NCI-H2171 (cell line): ENCODE measurements at places on chromosomes 12 and 14.

GRCh38 chr14:23950411-23951135, 3.0 kb upstream of the DHRS4 start:
- DNase-seq: no peak

DNA sequence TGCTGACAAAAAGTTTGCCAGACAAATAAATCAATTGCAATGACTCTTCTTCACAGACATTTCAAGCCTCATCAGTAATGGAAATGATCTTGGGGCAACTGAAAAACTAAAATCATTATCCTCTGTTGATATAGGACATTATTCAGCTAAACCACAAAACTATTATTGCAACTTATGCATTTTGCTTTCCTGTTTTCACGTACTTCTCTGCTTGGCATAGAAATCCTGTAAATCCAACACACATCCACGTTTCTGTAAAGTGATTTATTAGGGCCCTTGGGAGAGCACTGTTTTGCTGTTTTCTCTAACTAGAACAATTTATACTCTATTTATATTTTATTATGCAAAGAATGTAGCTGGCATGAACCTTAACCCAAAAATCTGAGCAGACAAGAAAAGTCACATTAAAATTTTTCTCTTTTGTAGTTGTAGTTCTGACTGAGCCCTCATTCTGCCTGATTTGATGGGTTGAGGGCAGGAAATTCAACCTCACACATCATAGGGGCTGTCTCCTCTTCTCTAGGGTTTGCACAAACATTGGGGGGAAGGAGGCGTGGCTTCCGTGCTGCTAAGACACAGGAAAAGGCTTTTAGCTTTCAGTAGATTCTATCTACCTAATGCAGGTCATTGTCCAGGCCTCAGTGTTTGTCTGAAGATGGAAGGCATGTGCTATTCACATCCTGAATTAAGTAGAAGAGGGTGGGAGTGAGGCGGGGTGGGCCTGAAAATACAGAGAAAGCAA, 11.5 kb upstream of the NUP107 start:
- DNase-seq: no peak

- peak; percentile 29 for DNase-seq
Measured at GRCh38 chr14:34713681-34714319, 593 bp downstream of the CFL2 start.

DNA sequence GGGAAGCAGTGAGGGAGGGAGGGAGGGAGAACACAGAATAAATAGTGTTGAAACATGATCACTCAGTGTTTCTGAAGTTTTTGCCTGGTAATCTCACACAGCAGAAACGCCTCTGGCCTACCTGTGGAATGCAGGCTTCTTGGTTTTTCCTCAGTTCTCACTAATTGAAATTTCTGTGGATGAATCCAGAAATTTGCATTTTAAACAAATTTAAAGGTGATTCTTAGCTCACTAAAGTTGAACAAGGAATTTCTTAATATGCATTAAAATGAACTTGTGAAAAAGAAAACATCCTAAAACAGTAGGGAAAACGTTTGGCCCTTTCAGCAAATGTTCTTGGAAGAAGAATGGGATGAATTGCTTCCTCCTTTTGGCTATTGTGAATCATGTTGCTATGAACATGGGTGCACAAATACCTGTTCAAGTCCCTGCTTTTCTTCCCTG, 1.4 kb downstream of the RNASE9 start:
- DNase-seq: no peak

DNA sequence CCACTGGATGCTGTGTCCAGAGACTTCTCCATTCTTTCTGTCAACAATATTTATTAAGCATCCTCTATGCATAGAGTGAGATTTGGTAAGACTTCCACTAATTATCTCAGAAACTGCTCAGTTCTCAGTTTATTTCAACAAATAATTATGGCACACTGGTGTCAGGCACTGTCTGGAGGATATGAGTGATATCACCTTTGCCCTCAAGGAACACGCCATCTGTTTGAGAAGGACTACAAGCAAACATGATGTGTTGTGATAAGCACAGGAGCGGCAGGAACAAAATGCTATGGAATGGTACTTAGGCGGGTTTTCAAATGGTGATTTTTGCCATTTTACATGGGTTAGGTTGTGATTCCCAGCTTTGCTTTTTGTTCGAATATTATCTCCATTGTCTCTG, 229.2 kb downstream of the DPF3 start:
- DNase-seq: no peak

- no peak for DNase-seq
Measured at GRCh38 chr12:57276935-57277563, 26.1 kb upstream of the STAC3 start.

DNA sequence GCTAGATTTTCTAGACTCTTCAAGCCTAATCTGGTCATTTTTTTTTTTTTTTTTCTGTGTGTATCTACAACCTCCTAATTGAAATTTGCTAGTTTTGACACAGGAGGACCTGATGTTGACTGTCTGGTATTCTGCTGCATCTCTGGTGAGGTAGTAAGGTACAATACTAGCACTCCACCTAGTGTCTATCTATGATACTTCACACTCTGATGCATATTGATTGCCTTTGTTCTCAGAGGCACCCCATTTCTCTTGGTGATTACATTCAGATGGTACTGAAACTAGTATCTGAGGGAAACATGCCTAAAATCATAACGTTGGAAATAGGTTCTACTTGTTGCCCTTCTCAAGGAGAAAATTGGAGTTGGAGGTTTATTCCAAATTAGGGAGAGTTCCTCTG, 930.5 kb upstream of the NOVA1 start:
- peak; percentile 21 for DNase-seq

DNA sequence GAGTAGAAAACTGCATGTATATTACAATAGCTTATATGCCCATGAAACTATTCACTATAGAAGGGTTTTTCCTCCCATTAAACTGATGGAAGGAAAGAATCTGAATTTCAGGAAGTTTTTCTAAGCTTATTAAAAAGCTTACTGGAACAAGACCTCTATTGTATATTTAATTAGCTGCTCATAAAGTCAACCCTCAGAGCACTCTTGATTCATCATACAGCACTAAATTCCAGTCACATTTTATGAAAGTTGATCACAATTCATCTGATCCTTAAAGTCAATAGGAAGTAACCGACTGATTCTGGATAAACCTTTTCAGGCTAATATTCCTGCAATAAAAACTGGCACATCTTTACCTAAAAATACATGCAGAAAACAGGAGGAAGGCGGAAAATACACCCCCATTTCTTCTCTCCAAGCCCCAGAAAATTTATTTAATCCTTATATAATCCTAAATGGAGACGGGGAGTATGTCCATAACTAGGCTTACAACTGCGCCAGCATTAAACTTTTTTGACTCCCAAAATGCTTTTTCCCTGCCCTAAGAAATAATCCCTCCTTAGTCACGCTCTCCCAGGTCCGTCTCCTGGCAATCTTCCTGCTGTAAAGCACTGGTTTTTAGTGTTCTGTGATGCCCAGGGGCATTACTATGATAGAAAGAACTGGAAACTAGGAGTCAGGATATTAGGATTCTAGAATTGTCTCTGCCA, 35.3 kb downstream of the DICER1 start:
- DNase-seq: no peak

GRCh38 chr12:47736877-47737676, 11.8 kb upstream of the ENDOU start:
- no peak for DNase-seq

GRCh38 chr12:1937481-1938224, 19.2 kb upstream of the CACNA2D4 start:
- DNase-seq: no peak

GRCh38 chr12:27515671-27516070, 8.3 kb upstream of the PPFIBP1 start:
- DNase-seq: no peak

- DNase-seq: no peak
Measured at GRCh38 chr12:22283006-22283506, 51.5 kb downstream of the ST8SIA1 start.

DNA sequence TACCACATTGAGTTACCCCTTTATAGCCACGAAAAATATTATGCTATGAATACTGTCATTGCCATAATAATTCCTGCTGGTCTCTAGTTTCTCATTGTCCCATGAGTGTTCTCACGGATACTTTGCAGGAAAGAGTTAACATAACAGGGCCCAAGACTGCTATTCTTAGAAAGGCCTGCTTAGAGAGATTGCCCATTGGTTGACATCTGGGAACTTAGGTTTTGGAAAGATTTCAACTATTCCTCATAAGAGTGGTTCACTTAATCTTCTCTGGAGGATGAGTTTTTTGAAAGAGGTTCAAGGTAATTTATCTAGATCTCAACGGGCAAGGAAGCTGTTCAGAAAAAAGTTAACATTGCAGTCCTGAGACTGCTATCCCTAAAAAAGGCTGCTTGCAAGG, 18.4 kb upstream of the PRPF39 start:
- DNase-seq: no peak

GRCh38 chr12:70661466-70662161, 24.4 kb upstream of the PTPRB start:
- no peak for DNase-seq

GRCh38 chr14:73254247-73255004, 17.1 kb downstream of the PAPLN start:
- no peak for DNase-seq

DNA sequence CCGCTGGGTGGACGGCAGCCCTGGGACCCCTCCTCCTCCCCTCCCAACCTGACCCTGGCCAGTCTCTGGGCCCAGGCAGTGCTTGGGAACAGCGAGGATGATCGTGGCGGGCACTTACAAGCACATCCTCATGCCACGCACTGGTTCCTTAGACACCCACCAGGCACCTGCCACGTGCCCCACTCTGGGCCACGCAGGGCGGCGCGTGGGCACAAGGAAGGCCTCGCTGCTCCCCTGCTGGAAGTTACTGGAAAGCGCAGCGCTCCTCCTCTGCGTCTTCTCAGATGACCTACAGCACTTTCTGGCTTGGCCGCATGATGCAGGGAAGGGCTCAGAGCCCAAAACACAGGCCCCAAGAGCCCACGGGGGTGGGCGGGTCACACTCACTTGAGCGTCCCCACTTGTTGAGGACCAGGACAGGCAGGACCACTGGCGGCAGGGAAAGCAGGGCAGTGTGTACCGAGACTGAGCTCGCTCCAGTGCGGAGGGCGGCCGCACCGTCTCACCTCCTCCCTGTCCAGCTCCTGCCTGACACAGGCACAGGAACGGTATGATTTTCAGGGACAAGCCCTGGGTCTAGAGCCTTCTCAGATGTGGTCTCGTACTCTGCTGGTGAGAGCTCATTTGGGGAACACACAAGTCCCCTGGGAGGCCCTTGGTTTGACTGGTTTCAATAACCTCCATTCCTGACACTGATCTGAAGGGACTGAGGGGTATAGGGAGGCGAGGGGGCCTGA, 128.3 kb upstream of the EVL start:
- DNase-seq: no peak

DNA sequence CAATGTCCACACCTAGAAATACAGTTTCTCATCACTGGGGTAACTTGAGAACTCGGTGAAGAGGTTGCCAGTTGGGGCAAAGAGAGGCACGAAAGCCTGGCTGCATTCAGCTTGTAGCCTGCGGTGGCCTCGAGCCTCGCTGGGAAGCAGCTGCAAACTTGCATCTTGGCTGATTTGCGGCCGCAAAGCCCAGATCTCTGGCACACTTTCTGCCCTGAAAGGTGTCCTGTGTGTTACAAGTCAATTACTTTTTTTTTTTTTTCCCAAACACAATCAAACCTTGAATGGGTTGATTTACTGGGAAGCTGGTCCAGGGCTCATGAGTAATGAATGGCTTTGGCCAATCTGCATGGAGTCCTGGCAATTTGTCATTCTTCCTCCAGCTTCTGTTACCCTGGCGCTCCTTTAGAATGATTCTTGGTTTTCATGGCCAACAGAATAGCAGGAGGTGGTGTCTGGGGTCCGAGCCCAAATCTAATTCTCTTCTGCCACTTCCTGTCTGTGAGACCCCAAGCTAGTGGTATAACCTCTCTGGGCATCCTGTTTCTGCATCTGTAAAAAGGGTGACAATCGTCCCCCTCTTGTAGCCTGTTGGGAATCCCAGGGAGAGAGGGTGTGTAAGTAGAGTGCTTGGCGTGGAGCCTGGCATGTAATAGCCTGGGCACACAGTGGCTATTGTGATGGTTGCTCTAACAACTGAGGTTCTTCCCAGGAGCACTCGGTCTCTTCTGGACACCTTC, 6.7 kb downstream of the BCL7A start:
- no peak for DNase-seq

GRCh38 chr12:75933101-75933500, 98.5 kb downstream of the PHLDA1 start:
- no peak for DNase-seq

GRCh38 chr12:89947437-89948270, 239.0 kb upstream of the ATP2B1 start:
- DNase-seq: no peak

- no peak for DNase-seq
Measured at GRCh38 chr12:59088673-59089072, 168.4 kb upstream of the LRIG3 start.

GRCh38 chr12:26227361-26227745, 32.0 kb downstream of the SSPN start:
- DNase-seq: no peak

GRCh38 chr14:64281805-64282204, 12.4 kb downstream of the ESR2 start:
- no peak for DNase-seq

- no peak for DNase-seq
Measured at GRCh38 chr12:58291106-58291505, 349.7 kb downstream of the ATP23 start.

GRCh38 chr12:82952946-82953345, 266.2 kb downstream of the TMTC2 start:
- DNase-seq: no peak

- DNase-seq: no peak
Measured at GRCh38 chr14:75825147-75825592, 156.6 kb downstream of the TGFB3 start.

DNA sequence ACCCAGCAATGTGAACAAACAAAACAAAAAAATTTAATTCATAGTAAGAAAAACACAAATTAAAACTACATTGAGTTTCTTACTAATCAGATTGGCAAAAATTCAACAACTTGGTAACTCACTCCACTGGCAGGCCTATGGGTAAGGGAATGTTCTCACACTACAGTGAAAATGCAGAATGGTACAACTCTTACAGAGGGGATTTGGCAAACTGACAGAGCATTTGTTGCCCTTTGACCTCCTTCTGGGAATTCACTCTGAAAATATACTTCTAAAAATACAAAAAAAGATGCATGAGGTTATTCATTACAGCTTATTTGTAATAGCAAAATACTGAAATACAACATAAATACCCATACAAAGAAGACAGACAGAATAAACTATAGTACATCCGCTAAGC, 32.8 kb downstream of the ABCD2 start:
- no peak for DNase-seq

DNA sequence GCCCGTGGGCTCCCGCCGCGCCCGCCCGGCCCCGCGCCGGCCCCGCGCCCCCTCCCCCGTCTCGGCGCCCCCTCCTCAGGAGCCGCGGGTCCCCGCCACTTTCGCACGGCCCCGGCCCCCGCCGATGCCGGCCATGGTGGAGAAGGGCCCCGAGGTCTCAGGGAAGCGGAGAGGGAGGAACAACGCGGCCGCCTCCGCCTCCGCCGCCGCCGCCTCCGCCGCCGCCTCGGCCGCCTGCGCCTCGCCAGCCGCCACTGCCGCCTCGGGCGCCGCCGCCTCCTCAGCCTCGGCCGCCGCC, 263 bp downstream of the RCOR1 start:
- no peak for DNase-seq
